ENCODE measurements at places on chromosomes 4 and X. TPM values are rescaled to one million over a fixed set of nuclear protein-coding genes. Genes with fewer than 3 reads are reported as not detected.

GRCh38 chrX:69285881-69286564, 120.8 kb upstream of the PJA1 start:
- peak; percentile 74 for DNase-seq

DNA sequence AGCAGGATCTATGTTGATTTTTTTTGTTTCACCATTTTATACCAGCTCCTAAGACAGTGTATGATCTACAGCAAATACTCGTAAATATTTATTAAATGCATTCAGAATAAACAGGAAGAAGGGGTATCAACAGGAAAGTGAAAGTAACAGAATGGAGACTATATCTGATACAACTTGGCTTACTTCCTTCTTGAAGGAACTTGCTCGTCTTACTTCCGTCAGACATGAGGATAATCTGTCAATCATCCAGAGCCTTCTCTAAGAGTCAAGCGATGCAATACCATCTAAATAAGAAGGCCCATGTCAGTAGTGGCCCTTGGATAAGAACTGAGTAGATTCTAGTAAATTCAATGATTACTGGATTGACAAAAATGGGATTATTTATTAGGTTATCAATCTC, 84.2 kb downstream of the CAMK2D start:
- no peak for DNase-seq

GRCh38 chr4:41882625-41883347, 52.4 kb upstream of the TMEM33 start:
- DNase-seq, result peak; percentile 75

GRCh38 chr4:86223472-86223871, 136.4 kb downstream of the MAPK10 start:
- no peak for DNase-seq

DNA sequence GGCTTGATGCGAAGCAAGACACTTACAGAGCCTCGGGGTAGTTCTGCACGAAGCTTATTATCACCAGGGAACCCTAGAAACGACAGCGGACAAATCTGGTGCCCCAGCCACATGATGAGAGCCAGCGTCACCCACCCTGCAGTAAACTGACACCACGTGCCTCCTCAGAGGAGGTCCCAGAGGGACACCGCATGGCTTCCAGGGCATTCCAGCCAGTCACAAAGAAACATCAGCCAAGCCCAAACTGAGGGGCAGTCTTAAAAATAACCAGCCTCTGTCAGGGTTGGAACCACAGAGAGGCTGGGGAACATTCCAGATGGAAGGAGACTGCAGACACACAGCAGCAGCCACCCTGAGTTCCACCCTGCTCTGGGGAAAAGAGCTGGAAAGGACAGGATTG, 36.6 kb upstream of the HGFAC start:
- no peak for DNase-seq

- no peak for DNase-seq
Measured at GRCh38 chr4:156948133-156948532, 23.5 kb downstream of the PDGFC start.

GRCh38 chr4:48194971-48195370, 60.9 kb upstream of the TXK start:
- no peak for DNase-seq

- DNase-seq, result no peak
Measured at GRCh38 chrX:41022566-41022965, 62.7 kb upstream of the USP9X start.

DNA sequence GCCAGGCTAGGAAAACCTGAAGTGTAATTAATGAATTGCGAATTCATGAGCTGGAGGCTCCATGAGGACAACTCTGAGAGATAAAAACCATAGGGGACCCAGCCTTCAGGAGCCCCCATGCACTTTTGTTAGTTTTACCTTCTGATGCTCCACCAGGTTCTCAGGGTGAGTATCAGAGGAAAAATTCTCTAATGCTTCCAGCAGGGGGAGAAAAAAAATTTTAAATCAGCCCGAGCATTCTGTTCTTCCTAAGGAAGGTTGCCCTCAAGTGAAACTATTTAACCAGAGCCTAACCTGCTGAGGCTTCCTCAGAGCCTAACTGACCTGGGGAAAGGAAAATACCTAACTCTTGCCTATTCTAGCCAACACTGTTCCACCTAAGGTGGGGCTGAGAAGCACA, 552.6 kb downstream of the PPARGC1A start:
- no peak for DNase-seq

GRCh38 chr4:13642170-13642950, 14.8 kb upstream of the BOD1L1 start:
- no peak for DNase-seq

GRCh38 chr4:76772498-76773106, 125.3 kb downstream of the SOWAHB start:
- DNase-seq, result no peak

GRCh38 chr4:43564591-43564990, 672.1 kb downstream of the GRXCR1 start:
- DNase-seq, result peak; percentile 18

GRCh38 chr4:52410971-52411370, 248.1 kb downstream of the USP46 start:
- no peak for DNase-seq

DNA sequence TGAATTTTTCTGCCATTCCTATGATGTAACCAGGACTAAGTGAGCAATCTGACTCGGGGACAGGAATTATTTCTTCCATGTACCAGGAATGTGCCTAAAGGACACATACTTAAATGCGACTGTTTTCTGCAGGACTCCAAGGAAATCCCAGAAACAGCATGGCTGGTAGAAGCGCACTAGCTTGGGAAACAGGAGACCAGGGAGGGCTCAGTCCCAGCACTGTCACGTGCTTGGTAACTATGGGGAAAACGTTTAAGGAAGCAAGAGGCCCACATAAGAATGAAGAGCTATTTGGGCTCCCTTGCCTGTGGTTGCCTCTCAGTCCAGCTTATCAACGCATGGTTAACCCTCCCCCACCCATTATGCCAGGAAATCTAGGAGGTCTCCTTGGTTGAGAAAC, 19.6 kb downstream of the MPP1 start:
- DNase-seq, result no peak

DNA sequence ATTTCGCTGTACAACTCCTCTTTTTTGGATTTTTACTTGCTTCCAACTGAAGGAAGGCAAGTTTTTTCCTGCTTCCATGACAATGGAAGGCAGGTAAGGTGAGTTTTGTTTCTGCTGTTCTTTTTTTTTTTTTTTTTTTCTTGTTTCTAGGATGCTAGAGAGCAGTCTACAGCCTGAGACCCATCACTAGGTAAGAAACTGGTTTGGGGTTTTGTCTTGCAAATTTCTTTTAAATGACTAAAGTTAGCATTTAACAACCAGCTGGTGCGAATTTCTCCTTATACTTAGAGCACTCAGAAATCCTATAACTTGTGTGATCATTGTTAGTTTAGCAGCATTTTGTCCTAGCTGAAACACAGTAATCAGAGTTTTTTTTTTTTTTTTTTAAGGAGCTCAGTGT, 378.4 kb upstream of the CNKSR2 start:
- no peak for DNase-seq

DNA sequence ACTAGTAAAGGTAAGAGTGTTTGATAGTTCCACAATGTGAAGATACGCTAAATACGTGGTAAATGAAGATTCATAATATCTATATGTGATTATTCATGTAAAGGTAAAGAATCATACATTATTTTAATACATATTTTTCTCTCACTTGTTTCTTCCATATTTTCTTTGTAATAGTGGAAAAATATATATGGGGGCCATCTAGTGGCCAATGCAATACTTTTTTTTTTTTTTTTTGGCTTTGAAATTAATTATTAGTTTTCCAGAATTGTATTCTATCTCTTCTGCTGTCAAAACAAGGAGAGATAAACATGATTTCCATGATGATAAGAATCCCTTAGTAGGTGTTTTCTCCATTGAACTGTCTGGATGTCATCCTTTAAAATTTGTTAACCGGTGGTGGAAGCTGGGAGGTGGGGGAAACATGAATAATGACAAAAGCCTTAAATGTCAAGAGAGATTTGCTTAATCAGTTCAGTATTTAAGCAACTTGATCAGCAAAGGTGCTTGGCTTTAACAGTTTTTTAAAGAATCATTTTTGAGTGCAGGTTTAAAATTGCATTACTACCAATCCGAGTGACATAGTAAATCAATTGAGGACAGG, 508.7 kb upstream of the HTR2C start:
- DNase-seq, result no peak

- no peak for DNase-seq
Measured at GRCh38 chrX:118545510-118545909, 49.9 kb downstream of the DOCK11 start.

DNA sequence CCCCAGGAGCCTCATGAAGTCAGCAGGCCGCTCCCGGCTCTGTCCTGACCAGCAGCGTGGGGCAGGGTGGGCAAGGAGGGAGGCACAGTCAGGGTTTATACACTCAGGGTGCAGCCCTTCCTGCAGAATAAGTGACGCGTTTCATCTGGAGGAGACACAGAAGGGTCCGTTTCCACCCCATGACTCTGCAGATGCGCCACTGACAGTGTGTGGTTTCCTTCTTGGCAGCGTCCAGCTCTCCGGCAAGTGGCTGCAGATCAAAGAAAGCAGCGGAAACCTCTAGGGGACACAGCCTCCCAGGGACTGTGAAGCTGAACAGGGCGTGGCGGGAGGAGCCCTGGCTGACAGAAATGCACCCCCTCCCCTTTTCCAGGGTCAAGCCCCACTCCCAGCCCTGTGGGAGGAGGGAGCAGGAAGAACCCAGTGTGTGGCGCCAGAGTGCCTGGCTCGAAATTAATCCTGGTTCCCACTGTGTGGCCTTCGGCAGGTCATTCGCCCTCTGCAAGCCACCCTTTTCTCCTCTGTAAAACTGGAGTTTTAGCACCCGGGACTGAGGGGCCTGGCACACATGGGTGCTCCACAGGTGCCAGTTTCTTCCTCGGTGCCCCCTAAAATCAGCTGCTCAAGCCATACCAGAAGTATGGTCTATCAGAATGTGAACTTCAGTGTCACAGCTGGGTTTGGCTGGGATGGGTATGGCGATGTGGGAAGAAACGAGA, 17.3 kb upstream of the TBC1D14 start:
- DNase-seq, result peak; percentile 32

- no peak for DNase-seq
Measured at GRCh38 chr4:3287972-3288570, 4.8 kb upstream of the RGS12 start.

GRCh38 chr4:8537041-8537461, 43.1 kb upstream of the GPR78 start:
- no peak for DNase-seq

DNA sequence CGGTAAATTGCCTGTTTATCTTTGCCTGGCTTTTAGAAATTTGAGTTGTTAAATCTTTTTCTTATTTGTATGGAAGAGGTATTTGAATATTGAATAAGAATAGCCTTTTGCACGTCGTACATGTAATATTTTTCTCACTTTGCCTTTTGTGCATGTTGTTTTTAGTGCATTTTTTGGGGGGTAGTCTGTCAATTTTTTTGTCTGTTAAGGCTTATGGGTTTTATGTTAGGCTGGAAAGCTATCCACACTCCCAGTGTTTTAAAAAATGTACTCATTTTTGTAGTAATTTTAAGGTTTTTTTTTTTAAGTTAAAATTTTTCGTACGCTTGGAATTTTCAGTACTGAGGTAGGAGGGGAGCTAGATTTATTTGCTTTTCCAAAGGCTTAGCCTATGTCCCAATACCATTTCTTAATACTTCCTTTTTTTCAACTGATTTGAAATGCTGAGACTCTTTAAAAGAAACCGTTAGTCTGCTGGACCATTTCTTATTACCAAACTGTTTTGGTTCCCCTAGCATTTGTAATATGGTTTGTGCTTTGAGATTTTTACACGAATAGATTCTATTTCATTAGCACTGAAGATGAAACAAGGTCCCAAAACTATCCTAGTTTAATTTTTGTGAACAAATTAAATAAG, 1.3 kb downstream of the HERC5 start:
- no peak for DNase-seq

- DNase-seq, result no peak
Measured at GRCh38 chrX:80810365-80810978, 795 bp upstream of the BRWD3 start.

DNA sequence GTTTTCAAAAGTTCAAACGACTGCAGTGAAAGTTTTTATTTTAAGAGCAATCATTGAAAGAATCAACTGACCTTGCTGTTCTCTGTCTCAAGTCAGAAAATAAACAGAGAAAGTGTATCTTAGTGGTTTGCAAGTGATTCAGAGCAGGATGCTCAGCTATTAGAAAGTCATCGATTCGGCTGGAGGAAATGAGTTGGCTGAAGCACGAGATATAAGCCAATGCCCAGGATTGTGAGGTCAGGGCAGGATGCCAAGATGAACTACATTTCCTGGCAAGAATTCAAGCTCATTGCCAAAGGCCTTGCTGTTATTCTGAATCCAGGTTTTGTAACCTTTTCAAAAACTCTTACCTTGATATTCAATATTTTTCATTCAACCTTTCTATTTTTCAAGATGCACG, 541.4 kb upstream of the BOD1L1 start:
- DNase-seq, result no peak

Gene PROM1
- total RNA-seq, result 36.9 TPM

Gene NSG1
- total RNA-seq, result 208 TPM

Gene GCNA
- total RNA-seq, result 2.5 TPM

Gene RIPPLY1
- not detected for total RNA-seq

Gene TNMD
- not detected for total RNA-seq

Gene LAGE3
- total RNA-seq, result 8.8 TPM

Gene EGF
- not detected for total RNA-seq

Gene UCP1
- not detected for total RNA-seq

Gene PDCL2
- total RNA-seq, result not detected

Gene GLOD5
- not detected for total RNA-seq
